ENCODE measurements at places on chromosomes 2 and 18.

- no peak for DNase-seq
These were observed 154.3 kb upstream of the FN1 start for GRCh38 chr2:215590010-215590745.

DNA sequence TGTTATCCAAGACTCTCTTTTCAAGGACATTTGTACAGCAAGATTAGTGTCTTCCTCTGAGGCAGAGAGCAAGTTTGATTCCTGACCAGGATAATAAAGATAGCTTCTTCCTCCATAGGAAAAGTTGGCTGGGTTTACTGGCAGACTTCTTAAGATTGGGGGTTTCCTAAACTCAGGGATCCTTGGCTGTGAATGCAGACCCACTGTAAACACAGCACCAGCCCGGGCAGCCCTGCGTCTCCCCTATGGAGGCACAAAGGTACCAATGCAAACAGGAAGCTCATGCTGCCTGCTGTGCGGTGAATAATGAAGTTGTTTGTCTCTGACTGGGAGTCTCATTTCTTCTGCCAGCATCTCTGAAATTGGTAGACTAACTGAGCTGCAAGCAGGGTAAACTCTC, 96.2 kb upstream of the ARHGAP28 start:
- DNase-seq, result no peak

DNA sequence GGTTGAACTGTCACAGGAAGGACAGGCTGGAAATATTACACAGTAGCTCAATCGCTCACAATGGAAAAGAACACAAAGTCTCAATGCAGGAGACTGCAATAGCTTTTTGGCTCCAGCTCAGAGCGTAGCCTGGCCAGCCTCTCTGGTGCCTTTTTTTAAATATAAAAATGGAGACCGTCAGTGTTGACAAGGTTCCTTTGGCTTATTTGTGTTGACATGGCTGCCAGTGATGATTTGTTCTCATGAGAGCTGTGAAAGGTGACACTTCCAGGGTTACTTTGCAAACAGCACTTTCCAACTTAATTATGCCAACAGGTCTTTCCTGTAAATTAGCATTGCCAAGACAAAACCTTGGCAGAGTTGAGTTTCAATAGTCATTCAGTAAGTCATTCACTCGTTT, 70.8 kb downstream of the KCNE4 start:
- no peak for DNase-seq

- DNase-seq, result no peak
These were observed 5.7 kb upstream of the ERFE start for GRCh38 chr2:238152771-238153688.

GRCh38 chr2:98436734-98437133, 7.9 kb upstream of the INPP4A start:
- no peak for DNase-seq

DNA sequence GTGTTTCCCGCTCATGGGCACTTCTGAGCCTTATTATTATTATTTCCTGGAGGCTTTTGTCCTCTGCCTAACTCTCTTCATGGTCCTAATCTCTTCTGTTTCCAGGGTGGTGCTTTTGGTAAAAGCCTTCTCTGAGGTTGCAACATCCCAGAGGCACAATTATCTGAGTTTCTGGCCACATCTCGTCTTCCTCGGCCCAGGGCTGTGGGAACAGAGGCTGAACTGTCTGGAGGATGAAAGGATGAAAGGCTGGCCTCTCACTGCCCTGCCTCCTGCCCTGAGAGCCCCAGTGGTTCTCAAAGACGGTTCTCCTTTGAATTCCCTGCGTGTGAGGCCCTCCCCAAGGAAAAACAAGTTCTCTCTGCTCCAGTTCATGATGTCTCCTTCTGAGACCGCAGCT, 13.8 kb downstream of the GYPC start:
- no peak for DNase-seq

DNA sequence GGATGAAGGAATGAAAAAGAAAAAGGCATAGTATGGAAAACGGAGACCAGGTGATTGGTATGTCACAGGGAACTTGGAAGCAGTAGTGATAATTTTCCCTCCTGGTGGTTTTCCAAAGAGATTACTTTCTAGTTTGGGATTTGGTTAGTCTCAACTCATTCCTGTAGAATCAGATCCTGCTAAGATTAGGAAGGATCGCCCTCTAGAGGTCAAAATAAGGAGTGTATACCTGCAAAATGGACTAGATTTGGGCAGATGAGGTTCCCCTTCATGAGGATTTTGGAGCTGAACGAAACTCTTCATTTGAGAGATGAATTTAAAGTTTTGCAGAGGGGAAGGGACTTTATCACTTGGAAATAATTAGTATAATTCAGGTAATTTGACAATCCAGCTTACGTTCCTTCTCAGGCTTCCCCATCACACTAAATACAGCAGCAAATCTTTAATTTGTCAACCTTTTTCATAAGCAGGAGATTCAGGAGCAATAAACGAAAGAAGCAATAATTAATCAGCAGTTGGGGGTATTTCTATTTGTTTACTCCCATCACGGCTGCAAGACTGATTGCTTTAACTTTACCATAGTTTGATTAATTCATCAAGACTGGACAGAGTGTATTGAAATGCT, 65.2 kb downstream of the CCDC195 start:
- DNase-seq, result peak; percentile 55

- DNase-seq, result no peak
These were observed 29.7 kb downstream of the TAF4B start for GRCh38 chr18:26255695-26256622.

GRCh38 chr18:49169037-49169521, 218.3 kb upstream of the SMAD7 start:
- DNase-seq, result no peak
